RWPE1 (cell line): ENCODE measurements at places on chromosomes 12 and 14.

- DNase-seq = no peak
These were observed 77.0 kb downstream of the SLC25A47 start for GRCh38 chr14:100400115-100400514.

- DNase-seq = no peak
These were observed 165.6 kb downstream of the ZFP36L1 start for GRCh38 chr14:68627050-68627867.

DNA sequence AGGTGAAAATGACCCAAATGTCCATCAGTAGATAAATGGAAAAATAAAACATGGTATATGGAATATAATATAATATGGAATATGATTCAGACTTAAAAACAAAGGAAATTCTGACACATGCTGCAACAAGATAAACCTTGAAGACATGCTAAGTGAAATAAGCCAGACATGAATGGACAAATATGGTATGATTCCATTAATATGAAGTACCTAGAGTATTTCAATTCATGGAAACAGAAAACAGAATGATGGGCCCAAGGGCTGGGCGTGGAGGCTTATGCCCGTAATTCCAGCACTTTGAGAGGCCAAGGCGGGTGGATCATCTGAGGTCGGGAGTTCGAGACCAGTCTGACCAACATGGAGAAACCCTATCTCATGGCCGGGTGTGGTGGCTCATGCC is 22.7 kb upstream of the ORAI1 start:
- no peak for DNase-seq

DNA sequence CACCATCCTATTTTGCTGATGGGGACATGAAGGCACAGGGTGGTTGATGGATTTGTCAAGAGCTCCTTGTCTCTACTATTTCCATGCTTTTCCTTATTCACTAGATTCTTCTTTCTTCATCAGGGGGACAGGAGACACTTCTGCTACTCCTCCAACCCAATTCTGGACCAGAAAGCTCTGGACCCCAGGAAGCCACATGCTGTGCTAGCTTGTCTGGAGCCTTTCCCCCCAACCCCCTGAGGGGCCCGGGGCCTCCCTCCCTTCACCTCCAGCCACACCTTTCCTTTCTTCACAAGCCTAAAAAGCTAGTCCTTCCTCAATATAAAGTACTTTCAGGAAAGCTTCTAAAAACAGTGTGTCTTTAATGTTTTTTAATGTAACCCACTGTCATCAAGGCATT is 75.1 kb upstream of the CAPRIN2 start:
- DNase-seq = no peak

- DNase-seq = no peak
These were observed 170.9 kb upstream of the BMP4 start for GRCh38 chr14:54127526-54127925.
